Activated naive CD8-positive, alpha-beta T cell treated with anti-CD3 and anti-CD28 coated beads, Interleukin-2, amount 50 U/mL, for 24 hours (primary cell): ENCODE measurements at places on chromosomes 1 and 21.

DNA sequence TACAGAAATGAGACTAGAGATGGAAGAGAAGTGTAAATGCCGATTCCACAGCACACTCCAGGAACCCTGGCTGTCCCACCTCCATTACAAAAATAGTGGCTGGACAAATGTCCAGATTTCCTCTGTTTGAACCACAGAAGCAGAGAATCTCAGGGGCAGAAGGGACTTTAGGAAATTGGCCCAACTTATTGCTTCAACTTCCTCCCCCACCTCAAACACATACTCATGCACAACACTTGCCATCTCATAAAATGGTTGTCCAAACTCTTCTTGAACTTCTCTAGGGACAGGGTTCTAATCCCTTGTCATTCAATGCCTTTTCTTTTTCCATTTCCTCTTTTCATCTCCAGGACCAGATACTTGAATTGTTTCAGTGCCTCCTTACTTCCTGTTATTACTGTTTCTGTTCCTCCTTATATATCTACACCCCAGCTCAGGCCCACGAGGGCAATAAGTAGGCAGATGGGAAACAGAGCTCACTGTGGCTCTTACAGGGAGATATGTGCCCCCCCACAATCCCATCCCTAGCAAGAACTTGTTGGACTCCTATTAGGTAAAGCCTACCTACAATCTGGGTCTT is 8.5 kb upstream of the B4GALT3 start:
- peak; percentile 31 for DNase-seq

DNA sequence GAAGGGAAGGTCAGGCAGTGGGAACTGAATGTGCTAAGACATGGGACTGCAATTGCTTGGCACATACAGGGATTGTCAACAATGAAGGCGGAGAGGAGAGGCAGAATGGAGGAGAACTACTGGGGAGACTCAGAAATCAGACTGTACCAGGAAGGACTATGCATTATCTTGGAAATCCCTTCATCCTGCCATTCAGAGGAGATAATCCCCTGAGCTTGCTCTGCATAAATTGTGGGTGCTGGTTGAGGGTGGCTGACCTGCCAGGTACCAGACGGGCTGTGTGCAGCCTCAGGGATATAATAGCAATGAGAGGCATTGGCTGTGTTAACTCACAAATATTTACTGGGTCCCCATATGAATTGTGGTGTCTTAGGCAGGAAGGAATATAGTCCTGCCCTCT is 5.0 kb upstream of the TRABD2B start:
- no peak for DNase-seq

- no peak for DNase-seq
Observed at GRCh38 chr1:219432191-219432606, 180.7 kb downstream of the ZC3H11B start.

DNA sequence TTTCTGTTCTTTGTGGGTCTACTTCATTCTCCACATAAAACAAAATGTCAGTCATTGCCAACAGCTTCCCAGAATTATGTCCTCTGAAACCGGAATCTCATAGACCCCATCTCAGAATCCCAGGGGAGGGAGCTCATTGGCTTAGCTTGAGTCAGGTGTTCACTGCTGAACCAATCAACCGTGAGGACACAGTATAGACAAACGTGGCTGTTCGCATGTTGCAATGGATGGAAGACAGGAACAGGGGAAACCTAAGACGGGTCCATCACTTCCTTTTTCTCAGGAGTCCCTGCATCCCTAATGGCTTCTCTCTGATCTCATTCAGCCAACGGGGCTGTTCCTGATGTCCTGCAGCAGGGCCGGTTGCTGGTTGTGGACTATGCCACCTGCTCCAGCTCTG is 9.1 kb downstream of the CELA2A start:
- DNase-seq: no peak

- DNase-seq: no peak
Observed at GRCh38 chr21:45571641-45572040, 29.4 kb upstream of the SLC19A1 start.

GRCh38 chr1:108503062-108503733 is 53.1 kb downstream of the NBPF6 start:
- no peak for DNase-seq

DNA sequence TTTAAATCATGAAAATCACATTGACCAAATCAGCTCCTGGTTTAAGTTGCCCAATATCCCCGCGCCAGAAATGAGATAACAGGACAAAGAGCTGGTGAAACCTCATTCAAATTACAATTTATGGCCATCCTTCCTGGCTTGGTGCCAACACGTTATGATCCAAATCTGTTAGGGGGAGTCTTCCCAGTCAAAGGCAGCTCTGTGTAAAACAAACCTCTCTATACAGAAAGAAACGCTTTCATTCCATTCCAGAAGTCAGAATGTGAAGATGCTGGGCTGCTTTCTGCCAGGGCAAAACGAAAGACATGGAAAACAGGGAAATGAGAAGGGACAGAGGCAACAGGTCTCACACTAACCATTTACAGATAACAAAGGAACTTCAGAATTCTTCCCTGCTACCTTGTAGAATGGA is 53.5 kb upstream of the TIAM1 start:
- no peak for DNase-seq

GRCh38 chr1:48187969-48188563 is 34.5 kb upstream of the SLC5A9 start:
- no peak for DNase-seq

DNA sequence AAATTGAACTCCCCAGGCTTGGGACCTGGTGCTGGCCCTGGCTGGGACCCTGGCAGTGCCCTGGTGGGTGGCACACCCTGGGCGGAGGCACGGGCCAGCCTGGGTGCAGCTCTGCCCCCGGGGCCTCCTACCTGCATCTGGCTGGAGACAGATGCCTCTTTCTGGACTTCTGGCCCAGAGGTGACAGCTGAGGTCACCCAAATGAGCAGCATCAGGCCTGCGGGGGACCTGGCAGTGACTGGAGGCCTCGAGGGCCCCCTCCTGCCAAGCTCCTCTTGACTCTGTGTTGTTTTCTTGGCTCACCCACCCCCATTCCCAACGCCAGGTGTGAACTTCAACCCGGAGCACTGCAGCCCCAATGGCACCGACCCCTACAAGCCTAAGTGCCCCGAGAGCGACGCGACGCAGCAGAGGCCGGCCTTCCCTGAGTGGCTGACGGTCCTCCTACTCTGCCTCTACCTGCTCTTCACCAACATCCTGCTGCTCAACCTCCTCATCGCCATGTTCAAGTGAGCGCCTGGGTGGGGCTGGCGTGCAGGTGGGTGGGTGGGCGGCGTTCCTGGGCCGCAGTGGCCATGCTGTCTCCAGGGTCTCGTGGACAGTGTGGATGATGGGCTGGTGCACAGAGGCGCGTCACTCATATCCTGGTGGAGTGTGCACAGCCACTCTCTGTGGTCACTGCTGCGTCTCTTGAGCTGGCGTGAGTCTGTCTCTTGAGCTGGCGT is 41.6 kb upstream of the LRRC3 start:
- no peak for DNase-seq

DNA sequence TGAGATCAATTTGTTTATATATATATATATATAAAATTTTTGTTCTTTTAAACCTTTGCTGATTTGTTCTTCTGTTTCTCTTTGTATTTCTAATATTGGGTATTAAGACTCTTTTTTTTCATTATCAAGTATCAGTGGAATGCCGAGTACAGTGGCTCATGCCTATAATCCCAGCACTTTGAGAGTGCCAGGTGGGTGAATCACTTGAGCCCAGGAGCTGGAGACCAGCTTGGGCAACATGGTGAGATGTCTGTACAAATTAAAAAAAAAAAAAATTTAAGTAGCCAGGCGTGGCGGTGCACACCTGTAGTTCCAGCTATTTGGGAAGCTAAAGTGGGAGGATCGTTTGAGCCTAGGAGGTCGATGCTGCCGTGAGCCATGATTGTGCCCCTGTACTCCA is 67.1 kb downstream of the MAST2 start:
- DNase-seq: no peak

DNA sequence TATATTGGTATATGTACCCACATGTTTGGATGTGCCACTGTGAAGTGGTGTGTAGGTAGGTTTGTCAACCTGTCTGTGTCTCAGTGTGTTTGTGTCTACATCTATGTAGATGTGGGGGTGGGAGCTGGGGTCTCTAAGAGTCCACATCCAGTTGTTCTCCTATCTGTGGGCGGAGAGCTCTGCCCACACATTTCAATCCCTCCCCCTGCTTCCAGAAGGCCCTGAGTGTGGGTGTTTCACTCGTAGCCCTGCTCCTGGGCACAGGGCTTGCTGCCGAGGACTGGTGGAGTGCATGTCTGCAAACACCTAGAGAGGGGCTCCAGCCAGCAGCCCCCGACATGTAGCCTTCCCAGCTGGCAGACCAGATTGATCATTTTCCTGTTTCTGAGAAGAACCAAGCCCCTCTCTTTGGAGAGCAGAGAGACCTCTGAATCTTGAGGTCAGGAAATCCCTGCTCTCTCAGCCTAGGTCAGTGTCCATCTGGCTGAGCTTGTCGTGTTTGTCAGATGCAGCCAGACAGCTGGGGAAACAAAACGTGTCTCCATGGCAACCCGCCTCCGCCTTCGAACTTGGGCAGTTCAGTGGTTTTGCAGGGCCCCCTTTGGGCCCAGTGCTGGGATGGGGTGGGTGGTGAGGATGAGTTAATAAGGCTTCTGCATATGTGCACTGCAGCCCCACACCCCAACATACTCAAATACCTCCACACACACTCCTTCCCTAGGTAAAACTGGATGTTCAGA is 31.2 kb upstream of the SYNC start:
- DNase-seq: no peak

DNA sequence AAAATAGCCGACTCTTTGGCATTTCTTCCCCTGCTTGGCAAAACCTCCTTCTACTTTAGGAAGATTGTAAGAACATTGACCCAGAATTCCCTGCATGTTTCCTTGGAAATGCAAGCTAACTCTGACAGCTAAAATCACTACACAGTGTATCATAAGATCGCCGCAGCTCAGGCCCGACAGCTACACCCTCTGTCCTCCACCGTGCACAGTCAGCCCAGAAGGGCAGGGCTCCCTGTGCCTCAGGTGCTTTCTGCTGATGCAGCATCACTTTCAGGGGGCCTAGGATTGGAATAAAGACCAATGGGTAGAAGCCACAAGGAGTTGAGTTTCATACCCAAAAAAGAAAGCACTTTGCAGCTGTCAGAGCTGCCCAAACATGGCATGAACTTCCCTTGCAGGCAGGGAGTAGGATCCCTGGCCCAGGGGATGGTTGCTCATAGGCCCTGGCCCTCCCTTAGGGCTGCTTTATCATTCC is 145.3 kb downstream of the SEC16B start:
- DNase-seq: no peak

DNA sequence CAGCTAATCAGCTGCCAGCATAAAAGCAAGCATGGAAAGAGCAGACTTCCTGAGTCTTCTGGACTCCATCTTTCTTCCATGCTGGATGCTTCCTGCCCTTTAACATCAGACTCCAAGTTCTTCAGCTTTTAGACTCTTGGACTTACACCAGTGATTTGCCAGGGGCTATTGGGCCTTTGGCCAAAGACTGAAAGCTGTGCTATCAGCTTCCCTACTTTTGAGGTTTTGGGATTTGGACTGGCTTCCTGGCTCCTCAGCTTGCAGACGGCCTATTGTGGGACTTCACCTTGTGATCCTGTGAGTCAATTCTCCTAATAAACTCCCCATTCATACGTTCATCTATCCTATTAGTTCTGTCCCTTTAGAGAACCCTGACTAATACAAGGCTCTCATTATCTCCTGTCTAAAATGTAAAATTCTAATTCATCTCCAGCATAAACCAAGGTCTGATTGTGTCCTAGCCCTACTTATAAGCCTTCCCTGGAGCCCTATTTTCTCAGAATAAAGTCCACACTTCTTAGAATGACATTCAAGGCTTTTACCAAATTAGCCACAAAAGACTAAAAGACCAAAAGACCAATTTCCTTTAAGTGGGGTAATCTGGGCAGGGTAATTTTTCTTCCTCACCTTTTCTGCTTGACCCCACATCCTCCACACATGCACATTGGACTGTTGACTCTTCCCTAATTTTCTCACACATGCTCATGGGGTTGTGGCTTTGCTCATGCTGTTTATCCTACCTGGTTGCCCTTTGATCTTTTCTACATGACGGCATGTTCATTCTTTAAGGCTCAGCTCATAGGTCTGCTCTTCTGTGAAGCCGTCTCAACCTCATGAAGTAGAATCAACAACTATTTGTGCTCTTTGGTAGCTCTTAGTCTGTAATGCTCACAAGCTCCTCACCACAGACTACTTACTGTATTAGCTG is 18.1 kb upstream of the ENAH start:
- no peak for DNase-seq
